GM13977 (cell line): ENCODE measurements at places on chromosomes 3 and 15.

DNA sequence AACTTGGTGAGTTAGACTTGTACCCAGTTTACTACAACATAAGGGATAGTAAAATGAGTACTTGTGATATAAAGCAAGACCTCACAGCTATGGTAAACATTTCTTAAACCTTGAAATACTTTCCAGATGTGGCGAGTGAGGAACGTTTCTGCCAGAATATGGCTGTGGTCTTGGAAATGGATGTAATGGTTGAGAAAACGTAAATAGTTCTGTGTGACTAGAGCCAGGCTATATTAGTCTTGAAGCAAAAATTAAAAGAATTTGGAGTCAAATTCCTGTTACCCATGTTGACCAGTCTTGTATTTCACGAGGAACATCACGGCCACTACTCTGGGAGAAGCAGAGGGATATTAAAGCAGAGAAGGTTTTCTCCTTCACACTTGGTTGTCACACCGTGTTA is 15.3 kb downstream of the OR4F15 start:
- no peak for DNase-seq

DNA sequence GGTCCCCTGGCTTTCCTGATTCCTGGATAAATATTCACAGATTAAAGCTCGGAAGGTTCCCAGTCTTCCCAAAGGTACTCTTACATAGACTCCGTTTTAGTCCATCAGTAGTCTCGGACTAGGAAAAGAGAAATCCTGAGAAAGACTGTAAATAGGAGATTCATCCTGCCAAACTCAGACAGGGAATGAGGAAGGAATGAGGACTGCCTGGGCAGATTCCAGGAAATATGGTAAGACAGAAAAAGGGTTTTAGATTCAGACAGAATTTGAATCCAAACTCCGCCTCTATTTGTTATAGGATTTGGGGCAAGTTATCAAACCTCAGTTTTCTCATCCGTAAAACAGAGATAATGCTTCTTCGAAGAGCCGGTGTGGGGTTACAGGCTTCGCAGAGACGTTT is 77.8 kb upstream of the VGLL4 start:
- DNase-seq: no peak

- DNase-seq: no peak
These were observed 188.6 kb downstream of the CHL1 start for GRCh38 chr3:385151-385550.

DNA sequence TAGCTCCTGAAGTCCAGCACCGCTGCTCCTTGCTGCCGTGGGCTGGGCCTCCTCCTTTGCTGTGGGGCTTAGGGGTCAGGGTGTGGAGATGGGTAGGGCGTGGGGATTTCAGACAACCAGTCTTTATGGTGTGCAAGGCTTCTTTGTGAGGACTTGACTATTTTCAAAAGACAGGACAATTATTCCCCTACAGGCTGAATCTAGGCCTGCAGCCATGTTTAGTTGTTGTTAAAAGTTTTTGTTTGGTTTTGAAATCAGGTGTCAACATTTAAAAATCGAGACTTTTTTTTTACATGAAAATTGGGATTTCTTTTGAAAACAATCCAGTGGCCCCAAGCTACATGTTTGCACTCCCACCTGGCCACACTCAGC is 10.6 kb downstream of the RPL32 start:
- no peak for DNase-seq

GRCh38 chr3:117054556-117054955 is 345.0 kb downstream of the TUSC7 start:
- DNase-seq: no peak

- DNase-seq: no peak
These were observed 8.4 kb upstream of the RTP1 start for GRCh38 chr3:187188931-187189330.

GRCh38 chr3:23723930-23724329 is 81.8 kb upstream of the UBE2E1 start:
- no peak for DNase-seq

- no peak for DNase-seq
These were observed 447.0 kb upstream of the NECTIN3 start for GRCh38 chr3:110624576-110624975.

GRCh38 chr3:194760494-194761137 is 74.9 kb downstream of the FAM43A start:
- DNase-seq: no peak

DNA sequence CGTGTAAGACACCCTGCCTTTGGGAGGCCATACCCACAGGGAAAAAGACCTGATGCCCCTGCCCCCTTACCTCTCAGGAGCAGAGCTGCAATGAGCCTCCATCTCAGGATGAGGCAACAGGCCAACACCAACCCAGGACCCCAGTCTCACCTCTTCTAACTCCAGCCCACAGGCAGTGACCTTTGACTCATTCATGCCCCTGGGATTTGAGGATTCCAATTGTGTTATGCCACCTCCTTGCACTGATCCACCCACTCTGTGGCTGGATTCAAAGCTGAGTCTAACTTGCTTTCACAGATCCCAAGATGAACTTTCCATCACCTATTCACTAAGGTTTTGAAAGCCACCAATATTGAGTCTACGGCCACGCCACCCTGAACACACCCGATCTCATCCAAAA is 64.7 kb downstream of the MINAR1 start:
- DNase-seq: no peak

- no peak for DNase-seq
These were observed 34.7 kb downstream of the SCG5 start for GRCh38 chr15:32676169-32676568.
